ENCODE measurements at places on chromosomes 4 and X.

DNA sequence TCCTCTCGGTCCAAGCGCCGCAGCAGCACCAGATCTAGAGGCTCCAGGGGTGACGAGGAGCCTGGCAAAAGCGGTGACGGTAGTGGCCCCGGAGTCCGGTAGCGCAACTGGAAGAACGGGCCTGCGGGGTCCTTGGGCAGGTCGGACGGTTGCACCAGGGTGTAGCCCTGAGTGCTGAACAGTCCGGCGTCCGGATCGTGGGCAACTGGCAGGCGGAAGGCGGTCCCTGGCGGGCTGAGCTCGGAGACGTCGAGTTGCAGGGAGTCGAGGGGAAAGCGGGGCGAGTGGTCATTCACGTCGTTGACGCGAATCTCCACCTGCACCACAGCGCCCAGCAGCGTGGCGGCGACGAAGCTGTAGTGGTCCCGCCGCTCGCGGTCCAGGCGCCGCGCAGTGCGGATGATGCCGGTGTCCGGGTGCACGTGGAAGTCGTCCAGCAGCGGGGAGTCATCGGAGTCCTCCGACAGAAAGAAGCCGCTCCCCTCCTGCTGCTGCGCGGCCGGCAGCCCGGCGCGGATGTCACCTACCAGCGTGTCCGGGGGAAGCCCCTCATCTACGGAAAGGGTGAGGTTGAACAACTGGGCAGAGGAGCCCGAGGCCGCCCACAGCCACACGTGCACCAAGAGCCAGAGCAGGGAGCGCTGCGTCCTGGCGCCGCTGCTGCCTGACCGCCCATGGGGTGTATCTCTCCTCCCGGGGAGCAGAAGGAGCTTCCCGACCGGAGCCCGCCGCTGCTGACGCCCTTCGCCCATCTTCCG, 837 bp downstream of the DCHS2 start:
- no peak for DNase-seq

DNA sequence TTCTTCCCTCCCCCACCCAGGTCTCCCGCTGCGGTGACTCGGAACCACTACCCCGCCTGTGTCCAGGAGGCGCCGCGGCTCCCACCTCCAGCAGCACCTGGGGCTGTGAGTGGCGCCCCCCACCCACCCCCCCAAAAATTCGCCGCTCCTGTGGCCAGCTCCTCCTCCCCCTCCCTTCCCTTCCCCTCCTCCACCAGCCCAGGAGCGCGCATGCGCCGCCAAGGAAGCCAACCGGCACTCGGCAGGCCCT, 278 bp downstream of the CLOCK start:
- DNase-seq: no peak

DNA sequence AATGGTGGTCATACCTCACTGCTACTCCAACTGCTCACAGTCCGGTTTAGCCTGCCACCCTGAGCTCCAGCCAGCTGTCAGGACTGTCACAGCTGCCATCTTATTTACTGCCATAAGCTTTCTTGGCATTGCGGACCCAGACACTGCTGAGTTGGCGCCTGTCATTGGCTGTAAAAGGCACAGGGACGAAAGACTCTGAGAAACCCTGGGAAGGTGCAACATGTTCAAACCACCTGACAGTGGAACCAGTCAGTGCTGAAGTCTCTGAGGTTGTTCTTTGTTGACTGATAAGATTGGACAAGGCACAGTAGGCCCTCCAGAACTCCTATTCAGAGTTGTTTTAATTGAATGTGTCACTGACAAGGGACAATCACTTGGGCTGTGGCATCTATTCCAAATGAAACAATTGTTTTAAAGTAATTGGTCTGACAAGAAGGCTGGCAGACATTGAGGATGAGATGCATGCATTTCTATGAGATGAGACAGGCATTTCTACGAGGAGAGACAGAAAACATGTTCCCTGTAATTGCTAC, 927.8 kb downstream of the STPG2 start:
- DNase-seq: no peak

- no peak for DNase-seq
These were observed 183.4 kb upstream of the ATOH1 start for GRCh38 chr4:93645120-93645519.

DNA sequence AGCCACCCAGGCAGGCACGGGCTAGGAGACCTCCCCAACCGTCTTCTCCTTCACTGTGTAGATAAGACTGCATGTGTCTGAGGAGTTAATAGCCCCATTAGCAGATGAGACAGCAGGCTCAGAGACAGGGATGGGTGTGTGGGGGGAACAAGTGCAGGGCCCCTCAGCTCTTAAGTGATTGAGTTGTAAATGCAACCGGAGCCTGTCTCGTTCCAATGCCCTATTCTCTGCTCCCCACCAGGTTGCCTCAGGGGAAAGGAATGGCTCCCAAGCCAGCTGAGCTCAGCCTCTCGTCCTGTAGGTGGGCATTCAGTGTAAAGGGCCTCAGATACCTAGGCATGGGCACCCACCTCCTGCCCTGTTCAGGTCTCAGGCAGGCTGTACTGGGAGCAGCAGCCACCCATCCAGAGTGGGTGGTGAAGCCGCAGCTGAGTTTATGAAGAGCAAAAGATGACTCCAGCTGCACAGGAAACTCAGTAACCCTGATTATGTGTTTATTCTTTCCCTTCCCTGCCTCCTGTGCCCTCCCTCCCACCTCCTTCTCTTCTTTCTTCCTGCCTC, 87.3 kb downstream of the PJA1 start:
- no peak for DNase-seq

- DNase-seq: no peak
These were observed 30.5 kb upstream of the PPP2R2C start for GRCh38 chr4:6502747-6503465.

DNA sequence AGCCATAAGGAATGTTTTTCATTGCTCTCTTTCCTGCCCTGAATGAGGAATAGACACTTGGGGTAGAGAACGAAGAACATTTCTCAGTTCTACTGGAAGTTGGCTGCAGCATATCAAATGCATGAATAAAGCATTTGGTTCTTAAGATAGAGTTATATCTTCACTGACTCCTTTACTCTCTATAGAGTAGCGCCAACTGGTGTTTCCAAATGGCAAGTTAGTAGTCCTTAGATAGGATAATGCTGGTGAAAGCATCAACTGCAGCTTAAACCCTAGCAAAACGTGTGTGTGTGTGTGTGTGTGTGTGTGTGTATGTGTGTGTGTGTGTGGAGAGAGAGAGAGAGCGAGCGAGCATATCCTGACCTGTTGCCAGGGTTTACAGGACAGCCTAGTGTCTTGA, 62.2 kb upstream of the FRMPD4 start:
- DNase-seq: no peak

DNA sequence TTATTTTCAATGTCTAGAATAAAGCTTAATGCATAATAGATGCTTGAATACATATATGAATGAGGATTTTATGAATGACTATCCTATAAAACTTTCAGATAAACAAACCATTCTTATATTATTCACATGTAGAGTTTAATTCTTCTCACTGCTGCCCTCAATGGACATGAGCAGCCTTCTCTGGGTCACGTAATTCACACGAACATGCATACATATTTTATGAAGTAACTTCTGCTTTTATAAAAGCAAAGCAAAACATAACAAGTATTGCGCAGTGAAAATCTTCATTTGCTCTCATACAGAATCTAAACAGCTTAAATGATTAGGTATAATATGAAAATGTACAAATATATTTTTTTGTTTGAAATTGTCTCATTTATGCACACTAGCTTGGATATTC, 116.7 kb downstream of the TMA16 start:
- no peak for DNase-seq

DNA sequence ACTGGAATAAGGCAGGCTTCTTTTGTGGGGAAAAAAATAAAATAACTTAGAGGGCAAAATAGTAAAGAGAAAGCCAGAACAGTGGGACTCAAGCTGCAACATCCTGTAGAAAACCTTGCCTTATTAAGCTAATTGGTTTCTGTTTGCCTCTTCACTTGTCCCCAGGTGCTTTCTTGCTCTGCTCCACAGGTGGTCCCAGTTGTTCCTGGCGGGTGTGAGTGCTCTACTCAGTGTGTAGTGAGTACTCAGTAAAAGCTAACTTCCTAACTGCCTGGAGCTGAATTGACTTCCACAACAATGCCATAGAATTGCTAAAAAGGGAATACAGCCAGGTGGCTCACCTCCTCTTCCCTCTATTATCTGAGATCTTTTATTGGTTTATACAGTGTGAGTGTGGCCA, 930.2 kb downstream of the C4orf33 start:
- DNase-seq: no peak

GRCh38 chrX:16807548-16807947, 21.3 kb downstream of the TXLNG start:
- no peak for DNase-seq

GRCh38 chr4:53023677-53024299, 161.7 kb downstream of the RASL11B start:
- no peak for DNase-seq

DNA sequence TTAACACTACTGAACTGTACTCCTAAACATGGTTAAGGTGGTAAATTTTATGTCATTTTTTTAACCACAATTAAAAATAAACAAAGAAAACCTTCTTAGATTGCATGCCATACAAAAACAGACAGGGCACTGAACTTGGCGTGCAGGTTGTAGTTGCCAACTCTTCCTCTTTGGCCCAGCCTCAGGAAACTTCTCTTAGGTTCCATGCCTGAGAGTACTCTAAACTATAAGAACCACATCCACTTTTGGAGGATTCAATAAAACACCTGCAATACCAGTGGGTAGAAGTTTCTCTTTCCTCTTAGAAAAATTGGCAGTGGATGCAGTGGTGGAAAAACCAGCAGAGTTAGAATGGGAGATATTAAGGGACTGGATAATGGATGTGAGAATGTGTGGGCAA, 103.4 kb downstream of the LUZP4 start:
- DNase-seq: no peak

GRCh38 chrX:12434493-12434892, 296.2 kb downstream of the FRMPD4 start:
- no peak for DNase-seq

- no peak for DNase-seq
These were observed at the start of gene GPR143 for GRCh38 chrX:9765737-9766097. TSS of gene GPR143 (minus strand) at chrX:9765847. CDS start at chrX:9765817, 30 bp downstream.

GRCh38 chrX:83860846-83861245, at the start of gene CYLC1:
TSS of gene CYLC1 (plus strand) at chrX:83861146. CDS start at chrX:83861183, 37 bp downstream.
- no peak for DNase-seq

DNA sequence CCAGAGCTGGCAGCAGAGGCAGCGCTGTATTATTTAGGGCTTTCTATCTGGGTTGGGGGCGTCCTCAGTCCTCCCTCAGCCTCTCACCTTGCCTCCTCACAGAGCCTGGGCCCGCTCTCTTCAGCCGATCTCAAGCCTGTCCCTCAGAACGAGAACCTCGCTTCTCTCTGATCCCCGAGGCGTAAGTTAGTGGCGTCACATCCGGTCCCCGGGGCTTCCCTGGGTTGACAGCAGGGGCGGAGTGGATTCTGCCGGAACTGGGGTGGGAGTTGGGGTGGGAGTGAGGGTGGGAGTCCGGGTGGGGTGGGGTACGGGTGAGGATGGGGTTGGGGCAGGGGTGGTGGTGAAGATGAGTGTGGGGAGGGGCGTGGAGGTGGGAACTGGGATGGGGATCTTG, at the start of gene MAGEA10:
TSS of gene MAGEA10 (minus strand) at position 190 of the 397 bp plus-strand sequence. CDS start 2,957 bp downstream, outside the sequence.
- no peak for DNase-seq

DNA sequence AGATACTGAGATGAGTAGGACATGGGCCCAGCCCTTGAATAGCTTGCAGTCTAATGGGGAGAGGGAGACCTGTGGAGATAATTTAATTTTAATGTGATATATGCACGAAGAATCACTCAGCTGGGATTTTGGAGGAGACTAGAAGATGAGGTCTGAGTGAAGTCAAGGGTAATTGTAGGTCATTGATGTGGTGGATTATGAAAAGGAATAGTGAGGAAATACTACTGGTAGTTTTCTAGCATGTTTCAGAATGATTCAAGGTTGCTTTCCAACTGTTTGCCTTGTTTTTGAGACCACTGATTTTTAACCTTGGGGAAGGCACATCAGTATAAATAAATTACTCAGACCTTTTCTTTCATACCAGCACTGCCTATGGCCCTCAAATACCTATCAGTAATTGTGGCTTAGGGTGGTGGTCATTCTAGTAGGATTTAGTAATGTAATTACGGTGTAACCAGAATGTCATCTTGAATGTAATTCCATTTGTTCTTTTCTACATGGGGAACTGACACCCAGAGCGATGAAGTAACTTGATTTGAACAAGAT, 25.6 kb downstream of the PTTG2 start:
- DNase-seq: no peak

DNA sequence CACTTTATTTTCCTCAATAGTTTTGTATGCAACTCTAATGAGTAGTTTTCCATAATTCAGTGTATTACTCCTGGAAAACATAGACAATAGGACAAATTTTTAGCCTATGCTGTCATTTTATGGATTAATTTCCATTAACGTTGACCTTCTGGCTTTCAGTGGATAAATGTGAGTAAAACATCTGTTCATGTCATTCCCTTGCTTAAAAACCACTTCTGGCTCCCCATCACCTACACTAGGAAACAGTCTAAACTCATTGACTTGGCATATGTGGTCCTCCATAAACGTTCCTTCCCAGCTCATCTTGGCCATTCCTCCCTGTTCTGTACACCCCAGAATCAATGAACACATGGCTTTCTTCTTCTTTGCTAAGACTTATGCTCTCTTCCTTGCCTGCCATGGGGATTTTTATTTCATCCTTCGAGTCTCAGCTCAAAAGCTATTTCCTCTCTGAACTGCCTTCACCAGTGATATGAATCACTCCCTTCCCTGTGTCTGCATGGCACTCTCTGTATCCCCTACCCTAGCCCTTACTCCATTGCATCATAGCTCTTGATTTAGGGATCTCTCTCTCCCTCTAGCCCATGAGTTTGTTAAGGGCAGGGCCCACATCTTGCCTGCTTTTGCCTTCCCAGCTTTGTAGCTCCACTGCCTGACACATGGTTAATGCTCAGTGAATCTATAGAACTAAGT, 34.8 kb downstream of the DOCK11 start:
- DNase-seq: no peak

GRCh38 chrX:140510895-140511295, 6.0 kb upstream of the SOX3 start:
- no peak for DNase-seq

GRCh38 chr4:85084371-85085094, 118.0 kb upstream of the WDFY3 start:
- DNase-seq: no peak

DNA sequence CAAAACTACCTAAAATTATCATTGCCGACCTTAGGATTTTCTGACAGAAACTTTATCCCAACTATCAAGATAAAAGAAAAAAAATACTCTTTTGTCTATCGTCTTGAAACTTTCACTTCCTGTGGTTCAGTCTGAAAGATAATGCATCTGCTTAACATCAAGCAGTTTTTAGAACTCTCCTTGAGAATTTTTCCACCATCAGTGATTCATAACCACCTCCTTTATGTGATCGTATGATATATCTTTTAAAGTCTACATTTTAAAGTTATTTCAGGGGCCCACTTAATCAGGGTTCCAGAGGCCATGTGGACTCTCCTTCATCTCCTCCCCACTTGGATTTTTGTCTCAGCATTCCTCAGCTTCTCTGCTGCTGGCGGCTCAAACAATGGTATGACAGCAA, 272.8 kb upstream of the TENM3 start:
- no peak for DNase-seq

- DNase-seq: peak; percentile 5
These were observed 649.6 kb upstream of the DIPK2B start for GRCh38 chrX:45850197-45850774.

Data from CD4-positive, alpha-beta T cell treated with Interleukin-1 beta for 1 hour (primary cell).